ENCODE measurements at places on chromosomes 12 and 14.

GRCh38 chr14:95256002-95256775 lies 63.5 kb downstream of the CLMN start:
- no peak for DNase-seq

GRCh38 chr12:110310763-110311162 lies 29.7 kb downstream of the ATP2A2 start:
- no peak for DNase-seq

GRCh38 chr12:75389061-75389460 lies 1.8 kb upstream of the GLIPR1L2 start:
- DNase-seq, result no peak

DNA sequence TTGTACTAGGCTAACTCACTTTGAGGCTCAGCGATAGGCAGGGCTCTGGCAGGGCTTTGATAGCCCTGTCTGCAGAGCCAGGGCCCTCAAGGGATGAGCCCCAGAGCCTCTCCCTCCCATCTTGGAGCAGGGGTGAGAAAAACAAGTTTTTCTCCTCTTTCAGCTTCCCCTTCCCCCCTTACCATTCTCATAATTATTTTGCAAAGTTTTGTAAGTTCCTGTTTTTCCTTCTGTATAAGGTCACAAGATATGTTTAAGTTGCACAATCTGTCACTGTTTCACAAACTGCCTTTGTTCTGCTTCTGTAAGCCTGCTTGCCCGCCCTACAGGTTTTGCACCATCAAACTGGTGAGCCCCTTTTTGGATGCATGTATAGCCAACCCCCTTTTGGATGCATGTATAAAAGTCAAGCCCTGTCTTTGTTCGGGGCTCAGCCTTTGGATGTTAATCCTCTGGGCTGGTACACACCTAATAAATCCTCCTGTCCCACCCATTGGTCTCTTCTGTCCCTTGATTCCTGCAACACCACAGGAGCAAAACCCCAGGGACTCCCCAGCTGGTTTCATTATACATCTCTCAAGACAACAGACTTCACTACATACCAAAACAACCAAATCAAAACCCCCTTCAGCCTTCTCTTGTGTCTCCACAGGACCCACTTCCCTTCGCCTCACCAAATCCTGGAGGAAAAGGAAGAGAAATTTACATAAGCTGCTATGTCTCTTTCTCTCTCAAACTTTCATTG lies 52.5 kb upstream of the RESF1 start:
- DNase-seq, result no peak

DNA sequence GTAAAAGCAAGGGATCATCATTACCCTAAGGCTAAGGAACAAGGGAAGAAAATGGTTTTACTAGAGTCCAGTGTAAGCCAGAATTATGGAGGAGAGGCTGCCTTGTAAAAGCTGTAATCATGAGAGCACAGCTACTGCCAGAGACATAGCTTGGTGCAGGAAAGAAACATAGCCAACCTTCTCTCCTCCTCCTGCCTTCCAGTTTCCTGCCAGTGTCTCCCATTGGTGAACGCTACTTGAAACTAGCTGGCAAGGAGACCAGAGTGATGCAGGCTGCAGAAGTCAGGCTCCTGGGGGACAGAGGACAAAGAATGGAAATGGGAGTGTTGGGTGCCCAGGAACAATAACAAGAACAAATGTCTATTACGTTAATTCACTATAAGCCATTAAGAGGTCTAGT lies 158.5 kb downstream of the NELL2 start:
- DNase-seq, result no peak

GRCh38 chr12:47270782-47271664 lies 191.3 kb upstream of the AMIGO2 start:
- no peak for DNase-seq

DNA sequence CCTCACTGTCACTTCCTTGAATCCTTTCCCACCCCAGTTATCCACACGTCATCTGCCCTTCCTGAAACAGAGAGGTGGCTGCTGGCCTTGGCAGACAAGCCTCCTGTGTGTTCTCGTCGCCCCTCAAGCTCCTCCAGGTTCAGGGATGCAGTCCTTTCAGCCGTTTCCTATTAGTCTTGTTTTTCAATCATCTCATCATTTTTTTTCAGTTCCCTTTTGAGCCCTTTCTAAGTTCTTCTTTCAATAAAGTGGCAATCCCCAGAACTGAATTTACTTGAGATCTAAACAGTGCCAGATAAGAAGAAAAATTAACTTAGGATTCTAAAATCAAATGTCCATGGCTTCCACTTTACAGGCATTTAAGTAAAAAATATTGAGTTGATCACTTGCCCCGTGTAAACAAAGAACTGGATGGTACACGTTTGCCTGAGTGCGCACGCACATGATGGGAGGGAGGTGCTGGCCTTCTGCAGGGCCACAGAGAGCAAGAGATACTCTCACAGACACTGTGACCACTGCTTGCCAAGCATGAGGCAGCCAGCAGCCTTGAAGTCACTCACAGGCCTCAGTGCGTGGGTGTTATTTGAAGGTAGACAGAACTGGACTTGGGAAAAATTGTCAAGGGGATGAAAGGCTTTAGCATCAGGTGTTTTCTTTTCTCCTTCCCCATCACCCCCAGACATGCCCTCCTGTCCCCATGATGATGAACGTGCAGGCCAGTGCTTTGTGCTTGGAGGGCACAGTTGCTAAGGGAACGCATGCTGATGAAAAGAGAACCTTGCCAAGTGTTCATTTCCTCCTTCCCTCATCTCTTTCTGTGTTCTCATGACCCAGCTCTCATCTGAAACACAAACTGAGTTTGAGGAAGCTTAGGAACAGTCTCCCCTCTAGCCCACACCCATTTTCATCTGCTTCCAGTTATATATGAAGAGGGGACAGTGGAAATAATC lies 408.3 kb downstream of the EGLN3 start:
- DNase-seq, result no peak

DNA sequence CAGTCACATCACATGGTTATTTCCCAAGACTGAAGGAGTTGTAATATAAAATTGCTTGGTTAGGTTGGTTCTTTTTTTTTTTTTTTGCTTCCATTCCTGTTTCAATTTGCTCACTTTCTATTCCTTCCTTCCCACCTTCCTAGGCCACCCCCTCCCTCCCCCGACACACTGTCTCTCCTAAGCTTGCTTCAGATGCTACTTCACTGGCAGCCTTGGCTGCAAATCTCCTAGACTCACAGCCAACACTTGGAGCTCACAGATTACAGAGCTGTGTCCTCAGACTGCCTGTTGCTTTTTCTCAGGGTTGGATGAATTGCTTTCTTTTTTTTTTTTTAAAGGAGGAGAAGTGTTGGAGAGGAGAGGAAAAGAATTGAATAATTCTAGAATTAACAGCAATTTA lies 77.3 kb upstream of the GRIN2B start:
- DNase-seq, result no peak

DNA sequence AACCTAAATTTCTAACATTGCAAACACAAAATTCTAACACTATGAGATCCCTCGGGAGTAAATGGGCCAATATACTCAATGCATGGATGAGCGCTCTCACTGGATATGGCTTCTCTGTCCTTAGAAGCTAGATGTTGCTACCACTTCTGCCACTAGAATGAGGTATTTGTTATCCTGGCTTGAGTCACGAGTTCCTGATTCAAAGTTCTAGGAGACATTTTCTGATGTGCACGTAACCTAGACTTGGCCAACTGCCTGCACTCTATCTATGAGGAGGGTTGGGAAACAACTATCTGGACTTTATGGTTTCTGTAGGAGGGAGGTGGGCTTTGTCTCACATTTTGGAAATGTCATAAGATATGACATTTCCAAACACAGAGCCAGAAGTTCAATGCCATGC lies 37.6 kb downstream of the FERMT2 start:
- no peak for DNase-seq

DNA sequence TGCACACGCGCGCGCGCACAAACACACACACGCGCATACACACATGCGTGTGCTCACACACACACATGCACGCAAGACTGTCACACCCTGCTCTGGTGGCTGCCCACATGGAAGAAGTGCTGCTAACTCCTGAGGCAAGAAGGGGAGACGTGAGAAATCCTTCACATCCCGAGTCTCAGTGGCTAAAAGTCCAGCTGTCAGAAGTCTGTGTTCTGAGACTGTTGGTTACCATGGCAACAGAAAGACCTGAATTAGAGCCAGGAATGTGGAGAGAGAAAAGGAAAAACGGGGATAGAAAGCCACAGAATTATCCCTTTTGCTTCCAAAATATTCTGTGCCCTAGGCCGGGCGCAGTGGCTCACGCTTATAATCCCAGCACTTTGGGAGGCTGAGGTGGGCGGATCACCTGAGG lies 71.2 kb downstream of the PPFIBP1 start:
- no peak for DNase-seq

DNA sequence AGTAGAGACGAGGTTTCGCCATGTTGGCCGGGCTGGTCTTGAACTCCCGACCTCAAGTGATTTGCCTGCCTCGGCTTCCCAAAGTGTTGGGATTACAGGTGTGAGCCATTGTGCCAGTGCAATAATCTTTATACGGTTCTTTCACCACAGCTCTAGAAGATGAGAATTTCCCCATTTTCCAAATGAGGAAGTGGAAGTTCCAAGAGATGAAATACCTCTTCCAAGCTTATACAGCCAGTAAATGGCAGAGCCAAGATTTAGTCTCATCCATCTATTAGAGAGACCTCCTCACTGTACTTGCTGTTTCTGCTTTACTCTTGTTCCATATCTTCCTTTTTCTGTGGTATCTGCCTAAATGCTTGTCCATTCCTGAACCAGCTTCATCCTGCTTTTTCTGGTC lies 3.1 kb upstream of the LMNTD1 start:
- DNase-seq, result no peak

DNA sequence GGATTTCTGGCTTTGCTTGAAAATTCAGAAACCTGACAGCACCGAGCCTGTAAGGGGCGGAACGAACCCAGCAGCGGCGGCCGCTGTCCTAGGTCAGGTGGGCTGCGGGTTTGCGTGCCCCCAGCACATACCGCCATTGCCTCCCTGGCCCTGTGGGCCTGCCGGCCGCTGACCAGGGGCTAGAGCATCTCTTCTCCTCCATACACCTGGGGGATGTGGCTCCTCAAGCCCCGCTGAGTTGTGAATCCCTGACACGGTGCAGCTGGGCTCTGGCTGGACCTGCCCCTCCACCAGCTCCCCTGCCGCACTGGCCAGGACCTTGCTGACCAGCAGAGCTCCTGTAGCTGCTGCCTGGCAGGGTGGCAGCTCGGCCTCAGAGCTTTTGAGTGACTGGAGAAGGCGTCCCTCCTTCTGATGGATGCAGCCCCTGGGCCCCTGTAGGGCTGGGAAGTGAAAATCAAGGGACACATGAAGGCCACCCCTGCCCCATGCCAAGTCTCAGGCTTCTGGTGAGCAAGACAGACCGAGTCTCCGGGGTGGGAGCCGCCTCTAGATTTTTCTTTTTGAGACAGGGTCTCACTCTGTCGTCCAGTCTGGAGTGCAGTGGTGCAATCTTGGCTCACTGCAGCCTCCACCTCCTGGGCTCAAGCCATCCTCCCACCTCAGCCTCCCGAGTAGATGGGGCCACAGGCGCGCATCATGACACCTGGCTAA lies 184.9 kb upstream of the SFSWAP start:
- no peak for DNase-seq

DNA sequence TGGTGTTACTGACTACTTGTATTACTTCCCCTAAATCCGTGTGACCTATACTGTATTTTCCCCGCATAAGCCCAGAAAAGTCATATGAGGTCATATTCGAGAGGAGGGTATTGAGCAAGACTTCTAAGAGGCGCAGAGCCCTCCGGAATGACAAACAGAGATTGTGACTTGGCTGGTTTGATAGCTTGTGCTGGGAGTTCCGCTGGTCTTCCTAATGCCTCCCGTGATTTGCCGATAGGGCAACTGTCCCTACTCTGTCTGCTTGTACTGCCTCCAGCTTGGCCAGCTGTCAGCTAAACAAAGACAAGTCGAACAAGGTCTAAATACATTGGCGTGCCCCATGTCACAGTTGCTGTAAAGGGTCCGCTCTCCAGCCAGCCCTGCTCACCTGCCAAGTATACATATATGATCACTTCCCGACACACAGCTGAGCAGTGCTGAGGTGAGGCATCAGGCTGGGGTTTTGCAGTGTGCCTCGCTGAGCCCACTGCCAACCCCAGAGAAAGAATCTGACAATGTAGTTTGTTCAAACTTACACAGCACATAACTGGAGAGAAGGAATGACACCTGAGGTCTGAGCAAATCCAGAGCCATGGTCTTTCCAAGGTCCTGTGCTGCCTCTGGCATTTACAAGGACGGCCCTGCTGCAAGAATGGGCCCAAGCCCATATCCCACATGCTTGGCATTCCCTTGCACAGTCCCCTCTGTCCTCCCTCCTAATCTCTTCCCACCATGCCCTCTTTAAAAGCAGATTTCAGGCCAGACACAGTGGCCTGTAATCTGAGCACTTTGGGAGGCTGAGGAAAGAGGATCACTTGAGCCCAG lies 23.7 kb downstream of the LGMN start:
- no peak for DNase-seq

- peak; percentile 14 for DNase-seq
Measured at GRCh38 chr12:101566318-101566717, 28.5 kb upstream of the MYBPC1 start.

DNA sequence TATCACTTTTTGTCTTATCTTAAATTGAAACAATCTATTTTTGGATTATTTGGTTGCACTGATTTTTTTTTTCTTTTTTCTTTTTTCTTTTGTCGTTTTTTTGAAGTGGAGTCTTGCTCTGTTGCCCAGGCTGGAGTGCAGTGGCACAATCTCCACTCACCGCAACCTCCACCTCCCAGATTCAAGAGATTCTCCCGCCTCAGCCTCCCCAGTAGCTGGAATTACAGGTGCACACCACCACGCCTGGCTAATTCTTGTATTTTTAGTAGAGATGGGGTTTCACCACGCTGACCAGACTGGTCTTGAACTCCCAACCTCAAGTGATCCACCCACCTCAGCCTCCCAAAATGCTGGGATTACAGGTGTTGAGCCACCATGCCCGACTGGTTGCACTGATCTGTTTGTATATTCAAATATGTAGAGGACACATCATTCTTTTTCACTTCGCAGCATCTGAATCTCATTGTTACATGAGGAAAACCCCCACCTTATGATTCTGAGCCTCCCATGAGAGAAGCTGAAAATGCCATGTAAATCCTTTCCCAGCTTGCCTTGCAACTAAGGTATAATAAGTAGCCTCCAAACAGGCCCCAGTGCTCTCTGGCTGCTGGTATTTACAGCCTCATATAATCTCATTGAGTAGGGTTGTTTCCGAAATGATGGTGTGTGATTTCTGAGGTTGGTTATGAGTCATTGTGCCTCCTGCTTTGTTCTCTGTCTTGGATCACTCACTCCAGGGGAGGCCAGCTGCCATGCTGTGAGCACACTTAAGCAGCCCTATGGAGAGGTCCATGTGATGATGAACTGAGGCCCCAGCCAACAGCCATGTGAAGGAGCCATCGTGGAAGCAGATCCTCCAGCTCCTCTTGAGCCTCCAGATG lies 5.2 kb upstream of the HSP90B1 start:
- peak; percentile 50 for DNase-seq

All from activated naive CD4-positive, alpha-beta T cell treated with anti-CD3 and anti-CD28 coated beads, Interleukin-2, amount 50 U/mL, for 16 hours (primary cell).